Eye (tissue), 1 donor: ENCODE measurements at places on chromosomes 11 and 22.

DNA sequence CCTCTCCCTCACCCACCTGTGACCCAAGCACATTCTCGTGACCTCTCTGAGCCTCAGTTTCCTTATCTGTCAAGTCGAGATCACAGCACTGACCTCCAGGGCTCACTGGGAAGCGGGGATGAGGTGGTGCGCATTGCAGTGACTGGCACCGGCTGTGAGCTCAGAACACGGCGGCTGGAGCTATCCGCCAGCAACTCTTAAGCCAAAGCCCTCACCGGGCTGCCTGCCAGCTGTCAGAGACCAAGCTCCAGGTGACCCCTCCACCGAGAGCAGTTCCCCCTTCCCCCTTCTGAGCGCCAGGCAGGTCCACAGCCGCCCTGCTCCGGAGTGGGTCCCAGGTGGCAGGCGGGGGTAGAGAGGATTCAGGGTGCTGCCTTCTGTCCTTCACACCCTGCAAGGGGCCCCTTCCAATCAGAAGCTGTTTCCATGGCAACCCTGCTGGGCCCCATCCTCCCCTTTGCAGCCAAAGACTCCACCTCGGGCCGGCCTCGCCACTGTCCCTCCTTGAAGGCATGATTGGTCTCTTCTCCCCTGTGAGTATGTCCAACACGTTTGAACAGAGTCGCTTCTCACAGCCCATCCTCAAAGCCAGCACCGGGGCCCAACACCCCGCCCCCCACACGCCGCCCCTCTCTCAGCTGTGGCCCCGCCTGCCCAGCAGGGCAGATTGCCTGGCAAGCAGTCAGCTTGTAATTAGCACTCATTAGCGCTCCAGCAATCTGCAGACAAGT lies 98.7 kb downstream of the WNT7B start:
- DNase-seq = peak; percentile 78

DNA sequence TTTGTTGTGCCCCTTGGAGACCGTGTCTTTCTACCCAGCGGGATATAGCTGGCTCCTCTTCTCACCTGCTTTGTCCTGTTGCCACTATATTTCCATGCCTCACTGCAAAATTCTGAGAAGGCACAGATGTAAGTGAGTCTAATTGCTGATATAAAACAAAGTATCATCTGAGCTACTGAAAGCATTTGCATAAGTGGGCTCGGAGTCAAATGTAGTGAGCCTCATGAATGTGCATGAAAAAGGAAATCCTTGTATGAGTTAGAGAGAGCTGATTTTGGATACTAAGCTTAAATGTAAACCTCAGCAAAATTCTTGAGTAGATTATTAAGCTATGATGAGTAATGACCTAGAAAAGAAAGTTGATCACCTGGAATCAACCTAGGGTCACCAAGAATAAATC lies 13.9 kb downstream of the OVCH2 start:
- no peak for DNase-seq

- DNase-seq = no peak
Measured at GRCh38 chr11:1771273-1771672, 7.5 kb upstream of the CTSD start.

- peak; percentile 24 for DNase-seq
Measured at GRCh38 chr11:85961930-85962363, 106.8 kb downstream of the CCDC83 start.

GRCh38 chr11:91248199-91248807 lies 976.3 kb upstream of the FAT3 start:
- peak; percentile 75 for DNase-seq

DNA sequence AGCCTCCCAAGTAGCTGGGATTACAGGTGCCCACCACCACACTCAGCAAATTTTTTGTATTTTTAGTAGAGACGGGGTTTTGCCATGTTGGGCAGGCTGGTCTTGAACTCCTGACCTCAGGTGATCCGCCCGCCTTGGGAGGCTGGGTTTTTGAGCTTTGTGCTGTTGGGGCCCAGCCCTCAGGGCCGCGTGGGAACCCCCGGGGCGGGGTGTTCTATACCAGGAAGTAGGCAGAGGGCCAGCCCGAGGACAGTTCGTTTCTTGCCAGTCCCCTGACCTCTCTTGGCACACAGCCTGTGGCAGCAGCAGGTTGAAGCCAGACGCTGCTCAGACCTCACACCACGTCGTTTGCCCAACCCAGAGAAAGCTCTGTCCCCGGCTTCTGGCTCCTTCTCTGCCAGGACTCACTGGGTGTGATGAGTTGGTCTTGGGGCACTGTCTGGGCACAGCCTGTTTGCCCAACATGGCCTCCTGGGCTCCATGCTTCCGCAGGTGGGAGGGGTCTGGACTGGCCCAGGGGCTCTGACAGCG lies 24.9 kb upstream of the CHKA start:
- DNase-seq = no peak

DNA sequence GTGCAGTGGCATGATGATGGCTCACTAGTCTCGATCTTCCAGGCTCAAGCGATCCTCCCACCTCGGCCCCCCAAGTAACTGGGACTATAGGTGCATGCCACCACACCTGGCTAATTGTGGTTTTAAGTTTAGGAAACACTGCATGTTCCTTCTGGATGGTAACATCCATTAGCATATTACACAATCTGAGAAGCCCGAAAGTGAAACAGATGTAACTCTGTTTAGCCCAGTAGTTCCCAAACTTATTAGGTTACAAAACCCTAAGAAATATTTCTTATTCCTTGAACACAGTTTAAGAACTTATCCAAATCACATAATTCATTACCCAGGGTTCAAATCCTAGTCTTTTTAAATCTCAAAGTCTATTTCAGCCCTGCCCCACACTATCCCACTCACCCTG lies 28.3 kb downstream of the POLDIP3 start:
- no peak for DNase-seq

DNA sequence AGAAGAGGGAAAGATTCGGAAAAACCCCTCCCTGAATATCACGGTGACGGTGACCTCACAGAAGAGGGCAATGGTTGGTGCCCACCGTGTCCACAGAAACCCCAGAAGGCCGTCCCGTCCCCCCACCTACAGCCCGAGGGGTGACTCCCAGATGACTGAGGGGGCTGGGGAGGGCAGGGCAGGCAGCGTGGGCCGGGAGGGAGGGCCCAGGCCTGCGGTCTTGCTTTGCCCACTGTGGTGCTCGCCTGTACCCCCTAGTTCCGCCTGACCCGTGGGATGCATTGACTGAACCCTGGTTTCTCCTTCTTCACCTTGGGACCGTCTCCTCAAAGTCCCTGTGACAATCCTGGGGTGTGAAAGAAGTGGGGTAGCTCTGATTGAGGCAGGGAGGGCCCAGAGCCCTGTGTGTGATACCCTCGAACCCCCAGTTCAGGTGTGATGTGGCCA lies 526.7 kb downstream of the BRD1 start:
- DNase-seq = no peak

- DNase-seq = no peak
Measured at GRCh38 chr11:81380395-81380794, 1353.3 kb downstream of the FAM181B start.

- DNase-seq = no peak
Measured at GRCh38 chr11:128269466-128269865, 317.9 kb downstream of the ETS1 start.

DNA sequence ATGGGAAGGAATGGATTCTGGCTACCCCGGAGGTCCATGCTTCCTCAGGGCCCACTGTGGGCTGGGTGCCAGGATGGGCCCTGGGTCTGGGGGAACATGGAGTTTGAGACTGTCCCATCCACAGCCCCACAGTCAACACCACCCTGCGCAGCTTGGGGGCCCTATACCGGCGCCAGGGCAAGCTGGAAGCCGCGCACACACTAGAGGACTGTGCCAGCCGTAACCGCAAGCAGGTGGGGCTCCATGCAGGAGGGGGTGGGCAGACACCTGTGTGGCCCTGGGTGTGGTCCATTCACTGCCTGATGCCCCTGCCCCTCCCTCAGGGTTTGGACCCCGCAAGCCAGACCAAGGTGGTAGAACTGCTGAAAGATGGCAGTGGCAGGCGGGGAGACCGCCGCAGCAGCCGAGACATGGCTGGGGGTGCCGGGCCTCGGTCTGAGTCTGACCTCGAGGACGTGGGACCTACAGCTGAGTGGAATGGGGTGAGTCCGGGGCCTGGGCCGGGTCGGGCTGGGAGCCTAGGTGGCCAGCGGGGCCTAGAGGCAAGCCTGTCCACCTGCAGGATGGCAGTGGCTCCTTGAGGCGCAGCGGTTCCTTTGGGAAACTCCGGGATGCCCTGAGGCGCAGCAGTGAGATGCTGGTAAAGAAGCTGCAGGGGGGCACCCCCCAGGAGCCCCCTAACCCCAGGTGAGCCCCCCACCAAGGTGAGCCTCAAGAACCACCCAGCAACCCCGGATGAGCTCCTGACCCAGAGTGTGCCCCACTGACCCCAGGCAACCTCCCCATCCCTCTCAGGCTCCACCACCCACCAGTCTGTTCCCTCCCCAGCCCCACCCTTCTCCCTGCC lies 2.7 kb upstream of the RAB1B start:
- no peak for DNase-seq

DNA sequence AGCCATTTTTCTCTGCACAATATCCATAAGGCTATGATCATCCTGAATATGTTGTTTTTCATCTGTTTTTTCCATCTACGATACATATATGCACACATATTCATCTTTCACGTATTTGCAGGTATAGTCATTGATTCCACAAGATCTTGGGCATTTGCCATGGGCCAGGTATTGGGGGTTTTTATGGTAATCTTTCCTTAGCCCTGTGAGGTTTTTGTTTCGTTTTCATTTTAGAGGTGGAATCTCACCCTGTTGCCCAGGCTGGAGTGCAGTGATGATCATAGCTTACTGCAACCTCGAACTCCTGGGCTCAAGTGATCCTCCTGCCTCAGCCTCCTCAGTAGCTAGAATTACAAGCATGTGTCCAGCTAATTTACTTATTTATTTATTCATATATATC lies 20.0 kb downstream of the CD6 start:
- no peak for DNase-seq

DNA sequence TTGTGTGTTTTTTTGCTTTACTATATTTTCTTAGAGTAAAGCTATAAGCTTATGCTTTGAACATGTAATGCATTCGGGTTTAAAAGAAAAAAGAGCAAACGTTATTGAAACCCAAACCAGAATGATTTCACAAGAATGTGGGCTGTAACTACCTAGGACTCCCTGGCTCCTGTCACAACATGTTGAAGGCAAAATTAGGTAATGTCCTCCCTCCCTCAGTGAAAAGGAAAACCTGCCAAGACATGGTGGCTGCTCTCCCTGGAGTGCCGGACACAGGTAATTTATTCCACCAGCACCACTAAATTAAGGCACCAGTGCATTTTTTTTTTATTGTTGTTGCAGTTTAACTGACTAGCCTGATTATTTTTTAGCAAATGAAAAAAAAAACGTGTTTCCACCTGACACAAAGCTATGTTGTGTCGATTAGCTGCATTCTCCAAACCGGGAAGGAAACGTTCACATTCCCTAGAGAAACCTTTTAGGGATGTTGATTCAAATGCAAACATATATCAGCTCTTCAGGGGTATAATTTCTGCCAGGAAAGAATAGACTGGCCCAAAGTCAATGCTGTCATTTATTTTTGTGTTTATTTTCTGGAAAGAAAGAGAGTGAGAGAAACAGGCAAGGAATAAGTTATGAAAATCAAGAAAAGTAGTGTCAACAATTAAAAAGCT lies 134.6 kb downstream of the CCDC34 start:
- DNase-seq = no peak

- peak; percentile 27 for DNase-seq
Measured at GRCh38 chr11:10604340-10604748, 35.9 kb upstream of the LYVE1 start.

DNA sequence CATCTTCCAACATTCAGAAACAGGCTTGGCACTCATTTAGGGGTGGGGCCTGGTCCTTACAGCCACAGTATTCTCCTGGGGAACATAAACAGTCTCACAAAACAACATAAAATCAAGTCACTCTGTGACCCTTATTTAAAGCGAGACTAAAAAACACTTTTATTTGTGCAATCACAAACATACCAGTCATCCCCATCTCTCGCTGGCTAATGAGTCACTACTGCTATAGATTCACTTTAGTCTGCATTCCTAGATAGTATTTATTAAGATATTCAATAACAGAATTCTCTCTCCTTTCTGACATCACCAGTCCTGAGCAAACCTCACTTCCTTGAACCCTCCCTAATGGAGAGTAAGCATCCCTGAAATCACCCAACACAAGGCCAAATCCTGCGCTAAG lies 68.0 kb downstream of the ZBTB44 start:
- DNase-seq = no peak

GRCh38 chr11:64356498-64357411 lies 2.2 kb upstream of the RPS6KA4 start:
- DNase-seq = peak; percentile 72

- no peak for DNase-seq
Measured at GRCh38 chr11:130699561-130699960, 216.7 kb downstream of the SNX19 start.

DNA sequence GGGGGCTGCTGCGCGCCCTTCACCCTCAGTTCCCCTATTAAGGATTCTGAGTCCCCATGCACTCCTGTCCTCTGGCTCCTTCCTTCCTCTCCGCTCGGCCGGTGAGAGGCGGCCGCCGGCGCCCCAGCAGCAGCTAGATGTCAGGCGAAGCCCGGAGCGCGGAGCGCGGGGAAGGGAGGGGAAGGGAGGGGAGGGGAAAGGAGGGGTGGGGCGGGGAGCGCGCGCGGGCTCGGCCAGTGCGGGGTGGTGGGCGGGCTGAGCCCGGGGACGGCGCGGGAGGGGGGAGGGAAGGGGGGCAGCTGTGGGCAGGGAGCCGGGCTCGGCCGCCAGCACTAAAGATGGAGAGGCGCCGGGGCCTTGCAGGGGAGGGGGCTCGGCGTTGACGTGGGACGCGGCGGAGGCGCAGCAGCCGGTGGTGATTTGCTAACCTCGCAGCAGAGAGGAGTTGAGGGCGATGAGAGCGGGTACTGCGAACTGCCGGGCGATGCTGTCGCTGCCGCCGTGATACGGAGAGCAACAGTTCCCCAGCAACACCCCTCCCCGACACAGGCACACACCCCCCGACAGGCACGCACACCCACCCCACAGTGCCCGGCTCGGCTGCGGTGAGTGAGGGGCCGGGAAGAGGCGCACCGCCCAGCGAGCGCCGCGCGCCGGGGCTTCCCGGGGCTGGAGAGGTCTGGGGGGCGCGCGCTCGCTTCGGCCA lies at the start of gene ZBTB16:
Gene ZBTB16, plus strand, starts transcription at position 434 of the 706 bp plus-strand sequence. CDS start 3,590 bp downstream, outside the sequence.
- peak; percentile 95 for DNase-seq

- DNase-seq = no peak
Measured at GRCh38 chr11:58330861-58331260, 28.0 kb downstream of the OR5B17 start.

DNA sequence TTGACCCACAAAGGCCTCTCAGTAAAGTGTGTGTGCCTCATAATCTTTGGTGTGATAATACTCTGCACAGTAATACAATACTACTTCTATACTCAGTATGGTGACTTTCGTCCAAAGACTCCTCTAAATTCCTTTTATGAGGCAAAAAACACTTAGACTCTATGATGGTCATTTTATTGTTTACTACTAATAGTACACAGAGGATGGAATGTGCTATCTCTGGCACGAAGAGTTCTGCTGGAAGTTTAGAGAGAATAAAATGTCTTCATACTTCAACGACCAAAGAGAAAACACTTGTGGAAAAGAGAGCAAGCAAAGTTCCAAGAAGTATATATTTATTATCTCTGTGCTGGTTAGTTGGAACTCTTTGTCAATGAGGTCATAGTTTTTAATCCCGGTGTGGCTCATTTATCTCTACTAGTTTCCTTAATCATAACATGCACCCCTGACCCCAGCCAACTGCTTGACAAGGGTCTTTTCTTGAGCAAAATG lies 7.5 kb upstream of the CSTF3 start:
- no peak for DNase-seq

GRCh38 chr11:130778705-130779104 lies 137.6 kb downstream of the SNX19 start:
- no peak for DNase-seq

- DNase-seq = no peak
Measured at GRCh38 chr11:67632175-67632981, 2.6 kb upstream of the NUDT8 start.
